ENCODE measurements at places on chromosomes 7 and 10.

DNA sequence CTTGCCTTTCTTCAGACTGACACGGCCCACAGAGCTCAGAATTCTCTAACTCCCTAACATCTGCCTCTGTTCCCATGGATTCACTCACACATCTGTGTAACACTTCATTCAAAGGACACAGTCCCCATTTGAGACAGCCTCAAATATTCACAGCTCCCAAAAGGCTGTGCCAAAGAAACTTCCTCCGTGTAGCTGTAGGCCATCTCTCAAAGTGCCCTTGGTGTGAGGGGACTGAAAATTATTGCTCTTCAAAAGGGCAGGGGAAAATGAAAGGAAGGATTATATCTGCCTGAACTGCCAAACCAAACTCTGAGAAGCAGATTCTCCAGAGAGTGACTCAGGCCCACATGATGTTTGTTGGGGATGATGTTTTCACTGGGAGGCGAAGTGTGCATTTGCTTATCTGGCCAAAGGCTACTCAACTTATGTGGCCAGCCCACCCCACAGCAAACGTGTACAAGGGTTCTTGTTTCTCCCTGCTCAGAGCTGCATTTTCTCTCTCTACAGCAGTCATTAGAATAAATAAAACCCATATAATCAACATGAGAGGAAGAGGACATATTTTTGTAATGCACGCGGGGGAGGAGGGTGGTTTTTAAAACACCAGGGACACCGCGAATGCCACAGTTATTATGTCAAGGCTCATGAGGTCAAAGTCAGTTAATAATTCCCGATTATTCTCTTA, 302.4 kb upstream of the NFE2L3 start:
- DNase-seq = no peak

DNA sequence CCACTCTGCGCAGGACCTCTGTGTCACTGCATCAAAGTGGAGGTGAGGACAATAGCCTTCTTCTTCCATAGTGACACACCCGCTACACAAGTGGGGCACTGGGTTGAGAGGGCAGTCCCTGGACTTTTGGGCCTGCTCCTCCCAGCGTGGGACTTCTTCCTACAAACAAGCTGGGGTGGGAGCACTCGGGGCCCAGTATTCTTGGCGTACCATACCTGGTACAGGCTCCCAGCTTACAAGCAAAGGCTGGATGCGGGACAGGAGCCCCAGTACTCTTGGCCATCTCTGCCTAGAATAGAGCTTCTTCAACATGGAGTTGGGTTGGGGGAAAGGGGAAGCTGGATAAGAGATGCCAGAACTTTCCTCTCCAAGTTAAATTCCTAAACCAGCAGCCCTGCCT, 426.8 kb upstream of the FOXK1 start:
- no peak for DNase-seq

DNA sequence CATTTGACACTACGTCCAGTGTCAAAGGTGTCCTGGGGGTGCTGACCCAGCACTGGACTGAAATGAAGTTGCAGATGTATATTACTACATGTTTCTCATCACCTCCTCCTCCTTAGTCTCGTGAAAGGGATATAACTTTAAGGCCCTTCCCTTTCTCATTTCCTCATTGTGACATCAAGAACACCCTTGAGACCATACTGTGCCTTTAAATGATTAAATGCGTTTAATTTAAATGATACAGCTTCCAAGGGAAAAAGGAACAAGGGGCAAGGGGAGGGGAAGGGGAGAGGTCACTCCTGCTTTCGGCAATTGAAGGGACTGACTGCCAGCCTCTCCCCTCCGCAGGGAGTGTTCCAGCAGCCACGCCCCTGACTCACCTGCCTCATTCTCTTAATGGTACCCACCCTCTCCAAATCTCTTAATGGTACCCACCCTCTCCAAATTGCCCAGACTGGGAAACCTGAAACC, 80.5 kb upstream of the KMT2E start:
- no peak for DNase-seq

DNA sequence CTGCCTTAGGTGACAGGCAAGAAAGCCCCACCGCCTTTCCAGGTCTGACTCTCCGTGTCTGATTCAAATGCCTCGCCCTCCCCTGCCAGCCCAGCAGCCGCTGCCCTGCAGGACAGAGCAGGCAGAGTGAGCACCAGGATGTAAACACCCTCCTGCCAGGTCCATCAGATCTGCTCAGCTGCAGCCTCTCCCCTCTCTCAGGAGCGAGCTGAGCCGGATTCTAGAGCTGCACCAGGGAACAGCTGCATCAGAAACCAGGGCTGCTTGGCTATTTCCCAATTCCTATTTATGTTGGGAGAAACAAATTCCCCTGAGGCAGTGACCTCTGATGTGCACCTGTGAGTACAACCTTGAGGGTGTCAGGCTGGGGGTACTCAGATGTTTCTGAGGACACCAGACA, 121.5 kb upstream of the ZMIZ1 start:
- no peak for DNase-seq

- DNase-seq = no peak
Observed at GRCh38 chr10:13003004-13003403, 1.5 kb upstream of the CCDC3 start.

- DNase-seq = no peak
Observed at GRCh38 chr7:50656141-50656895, 91.1 kb upstream of the DDC start.

- no peak for DNase-seq
Observed at GRCh38 chr10:15141136-15142054, 27.1 kb downstream of the NMT2 start.

- no peak for DNase-seq
Observed at GRCh38 chr7:39672176-39672575, 48.8 kb downstream of the RALA start.

- no peak for DNase-seq
Observed at GRCh38 chr10:78944723-78945312, 123.9 kb upstream of the ZMIZ1 start.

GRCh38 chr7:115357703-115357999, 435.8 kb downstream of the MDFIC start:
- DNase-seq = no peak

DNA sequence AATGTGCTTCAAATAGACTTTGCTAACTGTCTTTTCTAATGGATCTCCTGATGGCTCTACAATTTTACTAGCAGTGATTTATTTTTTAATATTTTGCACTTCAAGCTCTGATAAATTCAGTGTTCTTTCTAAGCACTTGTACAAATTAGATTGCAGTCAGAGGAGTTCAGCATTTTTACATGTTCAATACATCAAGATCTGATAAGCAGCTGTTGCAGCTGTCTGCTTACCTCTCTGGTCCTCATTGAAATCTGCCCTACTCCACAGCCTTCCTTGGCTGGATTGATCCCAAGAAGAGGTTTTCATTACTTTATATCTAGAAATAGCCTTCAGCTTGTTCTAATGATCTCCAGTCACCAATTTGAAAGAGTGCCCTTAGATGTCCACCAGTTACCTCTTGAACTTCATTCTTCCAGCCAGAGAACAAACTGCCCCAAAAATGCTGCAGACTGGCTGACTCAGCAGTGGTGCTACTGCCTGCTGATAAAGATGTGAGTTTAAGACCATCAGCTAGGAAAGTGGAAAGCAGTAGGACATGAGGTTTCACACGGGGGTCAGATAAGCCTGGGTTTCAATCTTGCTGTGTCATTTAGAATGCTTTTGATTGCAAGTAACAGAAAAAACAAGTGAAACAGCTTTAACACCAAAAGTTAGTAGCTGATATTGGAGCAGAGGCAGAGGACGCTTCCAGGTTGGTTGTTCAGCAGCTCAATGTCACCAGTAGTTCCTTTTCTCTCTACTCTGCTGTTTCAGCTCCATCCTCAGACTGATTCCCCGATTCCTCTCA, 350.9 kb upstream of the NPVF start:
- DNase-seq = no peak

GRCh38 chr7:154777489-154777888, 225.4 kb downstream of the PAXIP1 start:
- no peak for DNase-seq

DNA sequence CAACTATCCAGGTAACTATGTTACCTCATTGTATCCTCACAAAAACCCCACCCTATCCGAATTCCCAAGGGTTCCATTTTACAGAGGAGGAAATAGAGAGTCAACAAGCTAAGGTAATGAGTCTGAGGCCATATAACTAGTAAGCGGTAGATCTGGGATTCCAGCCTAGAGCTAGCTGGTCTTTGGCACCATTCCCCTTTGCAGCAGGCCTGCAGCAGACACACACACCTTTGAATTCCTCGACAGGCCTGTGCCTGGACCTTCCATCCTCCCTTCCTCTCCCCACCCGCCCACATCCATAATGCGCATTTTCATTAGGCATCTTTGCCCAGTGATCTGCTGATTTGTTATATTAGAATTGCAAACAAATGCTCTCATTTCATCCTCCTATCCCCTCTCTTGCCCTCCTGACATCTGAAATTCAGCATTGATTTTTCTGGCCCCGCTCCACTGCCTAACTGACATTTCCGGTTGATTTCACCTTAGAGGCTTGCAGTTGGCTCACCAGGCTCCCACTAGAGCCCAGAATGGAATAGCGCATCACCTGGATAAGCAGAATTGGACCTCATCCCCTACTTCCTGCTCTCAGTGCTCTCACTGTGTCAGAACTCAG, 129.5 kb downstream of the PLXNA4 start:
- DNase-seq = no peak

DNA sequence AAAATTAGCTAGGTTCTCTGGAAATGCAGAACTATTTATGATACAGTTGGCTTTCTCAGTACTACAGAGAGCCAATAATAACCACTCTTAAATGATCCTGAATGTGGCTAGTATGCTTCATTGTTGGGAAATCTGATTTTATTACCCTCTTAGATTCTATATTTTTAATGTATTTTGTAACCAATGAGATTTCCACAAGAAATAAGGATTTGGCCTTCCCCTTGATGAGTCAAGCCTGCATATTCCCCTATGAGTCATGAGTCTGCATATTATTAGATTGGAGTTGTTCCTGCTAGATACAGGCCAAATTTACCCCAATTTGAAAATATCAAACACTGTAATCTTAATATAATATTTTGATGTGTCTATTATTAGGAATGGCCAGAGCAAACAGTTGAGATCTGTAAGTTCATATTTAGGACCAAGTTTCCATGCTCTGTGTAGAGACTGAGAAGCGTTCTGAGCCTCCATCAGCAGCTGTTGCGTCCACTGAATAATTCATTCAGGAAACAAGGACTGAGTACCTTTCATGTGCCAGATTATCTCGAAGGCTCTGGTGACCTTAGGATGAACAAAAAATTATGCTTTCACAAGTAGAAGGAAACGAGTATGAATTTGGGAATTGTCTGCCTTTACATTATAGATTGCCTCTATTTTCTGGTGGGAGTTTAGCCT, 793.4 kb downstream of the NRG3 start:
- DNase-seq = no peak

- no peak for DNase-seq
Observed at GRCh38 chr10:112362833-112363232, 11.1 kb upstream of the ACSL5 start.

DNA sequence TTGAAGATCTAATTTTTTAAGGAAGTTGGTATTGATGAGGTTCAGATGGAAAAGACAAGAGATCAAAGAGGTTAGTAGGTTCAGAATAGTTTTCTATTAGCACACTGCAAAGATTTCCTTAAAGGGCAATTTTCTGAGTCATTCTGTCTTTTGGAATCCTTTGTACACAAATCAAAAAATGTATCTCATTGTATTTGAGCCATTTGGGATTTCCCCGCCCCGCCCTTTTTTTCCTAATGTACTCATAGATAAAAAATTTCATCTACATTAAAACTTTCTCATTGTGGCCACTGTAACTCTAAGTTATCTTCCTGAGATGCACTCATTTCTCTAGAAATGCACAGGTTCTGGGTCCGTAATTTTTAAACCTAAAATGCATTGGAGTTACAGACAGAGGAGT, 12.1 kb downstream of the GIMAP6 start:
- no peak for DNase-seq

- no peak for DNase-seq
Observed at GRCh38 chr10:97333351-97333600, 1.3 kb downstream of the FRAT2 start.

DNA sequence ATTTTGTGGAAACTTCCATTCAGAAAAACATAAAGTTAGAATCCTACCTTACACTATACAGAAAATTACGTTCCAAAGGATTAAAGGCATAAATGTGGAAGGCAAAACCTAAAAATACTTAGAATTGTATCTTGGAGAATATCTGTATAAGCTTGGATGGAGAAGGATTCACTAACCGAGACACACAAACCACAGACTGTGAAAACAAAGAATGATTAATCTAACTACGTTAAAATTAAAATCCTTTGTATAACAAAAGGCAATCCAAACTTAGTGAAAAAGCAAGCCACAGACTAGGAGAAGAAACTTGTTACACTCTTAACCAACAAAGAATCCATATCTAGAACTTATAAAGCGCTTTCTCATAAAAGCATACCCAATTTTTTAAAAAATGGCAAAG, 678.8 kb downstream of the INHBA start:
- no peak for DNase-seq

DNA sequence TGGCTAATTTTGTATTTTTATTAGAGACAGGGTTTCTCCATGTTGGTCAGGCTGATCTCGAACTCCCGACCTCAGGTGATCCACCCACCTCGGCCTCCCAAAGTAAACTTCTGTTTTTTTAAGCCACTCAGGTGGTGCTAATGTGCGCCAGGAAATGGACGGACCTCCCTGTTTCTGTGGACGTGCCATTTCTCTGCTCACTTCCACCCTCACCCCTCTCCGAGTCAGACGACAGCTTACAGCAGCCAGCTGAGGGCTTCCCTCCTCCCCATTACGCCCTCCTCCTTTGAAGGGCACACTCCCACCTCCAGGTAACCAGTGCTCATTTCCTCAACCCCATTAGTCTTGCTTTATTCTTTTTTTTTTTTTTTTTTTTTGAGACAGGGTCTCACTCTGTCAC, 41.7 kb upstream of the EZH2 start:
- DNase-seq = no peak

- DNase-seq = peak; percentile 84
Observed at GRCh38 chr7:23546897-23547572, 15.3 kb upstream of the TRA2A start.

DNA sequence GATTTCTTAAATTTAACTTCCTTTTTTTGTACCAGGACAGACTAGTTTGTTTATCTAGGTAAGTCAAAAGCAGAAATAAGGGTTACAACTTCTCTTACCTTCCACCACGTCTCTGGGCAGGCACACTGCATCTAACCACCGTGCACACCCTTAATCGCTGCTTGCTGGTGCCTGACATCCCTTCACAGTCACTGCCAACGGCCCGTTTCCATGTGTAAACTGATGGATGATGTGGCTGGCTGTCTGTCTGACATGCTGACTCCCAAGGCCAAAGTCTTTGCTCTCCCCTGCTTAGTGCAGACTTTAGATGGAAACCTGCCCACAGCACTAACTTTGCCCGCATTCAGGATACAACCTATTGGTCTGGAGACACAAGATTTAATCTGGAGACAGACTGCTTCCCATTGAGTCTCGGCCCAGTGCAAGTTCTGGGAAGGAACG, 1.1 kb downstream of the TMEM273 start:
- no peak for DNase-seq

DNA sequence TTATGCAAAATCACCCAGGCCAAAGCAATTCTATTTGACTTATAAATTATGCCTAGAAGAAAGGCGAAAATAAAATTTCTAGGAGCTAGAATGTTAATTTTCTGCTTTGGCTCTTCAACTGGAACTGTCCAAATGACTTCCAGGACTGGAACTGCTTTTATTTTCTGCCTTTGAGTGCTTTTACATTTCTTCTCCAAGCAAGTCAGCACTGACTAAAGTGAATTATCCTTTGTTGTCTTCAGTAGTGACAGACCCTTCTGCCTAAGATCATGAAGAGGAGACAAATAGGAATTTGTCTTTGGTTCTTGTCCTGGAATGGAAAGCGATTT, 255.9 kb downstream of the DNAJB9 start:
- DNase-seq = no peak
